ENCODE measurements at places on chromosomes 13 and 19. TPM values are rescaled to one million over a fixed set of nuclear protein-coding genes. Genes with fewer than 3 reads are reported as not detected.

ZNF610 gene
- total RNA-seq, result 1.1 TPM

RNF17 gene
- 0.88 TPM for total RNA-seq

PPP1R13L gene
- total RNA-seq, result 1.3 TPM

MEX3D gene
- total RNA-seq, result 23.2 TPM

TBCB gene
- 180 TPM for total RNA-seq

ZNF681 gene
- 0.22 TPM for total RNA-seq

SH2D3A gene
- total RNA-seq, result 0.29 TPM

SOX21 gene
- not detected for total RNA-seq

PSG4 gene
- 2.8 TPM for total RNA-seq

Measured in placental pericyte (primary cell).